ENCODE measurements at places on chromosomes 12 and 14.

DNA sequence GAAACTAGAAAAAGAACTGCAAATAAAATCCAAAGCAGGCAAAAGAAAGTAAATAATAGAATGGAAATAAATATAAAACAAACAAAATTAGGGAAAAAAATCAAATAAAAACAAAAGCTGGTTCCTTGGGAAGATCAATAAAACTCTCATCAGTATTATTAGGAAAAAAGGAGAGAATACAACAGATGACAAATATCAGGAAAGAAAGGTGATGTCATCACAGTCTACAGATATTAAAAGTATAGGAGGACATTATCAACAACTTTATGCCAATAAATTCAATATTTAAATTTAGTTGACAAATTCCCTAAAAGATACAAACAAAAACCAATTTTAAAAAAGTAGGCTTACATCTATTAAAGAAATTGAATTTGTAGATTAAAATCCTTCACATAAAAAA, 107.4 kb upstream of the FOXN3 start:
- H3K36me3 ChIP-seq: no peaks in the 10 kb centered on the region
- no peak overlapping the region for H3K27ac ChIP-seq
- H3K4me3 ChIP-seq: no peak overlapping the region
- DNase-seq: no peak
- H3K4me1 ChIP-seq: no peaks in the 10 kb centered on the region
- H3K27me3 ChIP-seq: no peaks in the 10 kb centered on the region

DNA sequence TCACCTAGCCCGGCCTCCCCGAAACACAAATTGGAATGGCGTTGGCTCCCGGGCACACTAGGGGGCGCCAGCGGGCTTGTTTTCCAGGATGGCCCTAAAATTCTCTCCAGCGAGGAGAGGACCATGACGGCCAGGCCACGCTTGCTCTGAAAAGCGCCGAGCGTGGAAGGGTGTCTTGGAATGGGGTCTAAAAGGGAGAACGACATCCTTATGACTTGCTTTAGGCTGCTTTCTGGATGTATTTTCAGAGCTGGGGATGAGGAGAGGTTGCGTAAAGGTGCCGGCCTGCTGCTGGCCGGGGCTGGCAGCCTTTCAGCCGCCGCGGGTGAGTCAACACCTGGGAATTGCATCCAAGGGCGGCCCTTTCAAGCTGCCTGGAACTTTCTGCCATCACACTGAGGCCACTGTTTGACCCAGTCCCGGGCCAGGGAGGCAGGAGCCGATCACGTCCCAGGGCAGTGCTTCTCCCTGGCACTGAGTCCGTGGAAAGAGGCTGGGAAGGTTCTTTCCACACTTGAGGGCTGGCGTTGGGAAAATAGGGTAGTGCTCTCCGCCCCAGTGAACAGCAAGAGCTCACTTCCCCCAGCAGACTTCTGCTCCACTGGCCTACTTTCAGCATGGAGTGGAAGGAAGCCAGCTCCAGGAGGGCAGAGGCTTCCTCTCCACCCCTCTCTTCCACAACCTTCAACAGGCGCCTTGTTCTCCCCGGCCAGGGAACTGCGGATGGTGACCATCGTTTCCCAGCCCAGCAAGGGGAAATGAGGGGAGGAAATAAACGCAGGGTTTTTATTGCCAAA, 216.2 kb downstream of the TTC8 start:
- peak; percentile 42 for DNase-seq
- peaks cover 3% of the 10 kb centered on the region for H3K27me3 ChIP-seq
- H3K36me3 ChIP-seq: no peaks in the 10 kb centered on the region
- H3K27ac ChIP-seq: no peak overlapping the region

DNA sequence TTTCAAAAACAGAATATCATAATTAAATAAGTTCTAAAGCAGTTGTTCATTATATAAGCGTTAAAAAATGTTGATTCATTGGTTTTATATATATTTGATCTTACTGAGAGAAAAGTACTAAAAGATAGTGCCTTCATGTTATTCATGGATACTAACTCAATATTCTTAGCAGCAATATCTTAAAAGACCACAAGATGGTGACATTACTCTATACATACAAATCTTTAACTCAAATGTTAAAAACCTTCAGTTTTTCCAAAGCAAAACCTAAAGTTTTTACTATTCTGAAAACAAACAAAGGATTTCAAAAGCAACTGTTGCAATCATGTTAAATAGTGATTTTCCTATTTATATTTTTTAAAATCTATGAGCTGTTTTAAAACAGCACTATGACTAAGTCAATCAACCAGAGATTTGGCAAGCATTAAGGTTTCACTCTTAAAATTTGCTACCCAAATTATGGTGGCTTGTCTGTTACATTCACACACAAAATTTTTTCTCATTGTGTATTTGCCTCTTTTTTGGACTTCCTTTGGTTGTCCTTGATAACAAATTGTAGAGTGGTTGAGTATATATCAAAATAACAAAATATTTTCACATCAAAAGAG, 50.1 kb upstream of the RERGL start:
- H3K4me1 ChIP-seq: peaks cover 13% of the 10 kb centered on the region
- H3K27ac ChIP-seq: no peak overlapping the region
- no peaks in the 10 kb centered on the region for H3K27me3 ChIP-seq
- DNase-seq: peak; percentile 8

GRCh38 chr12:47841910-47842309, 22.2 kb upstream of the HDAC7 start:
- peaks cover 32% of the 10 kb centered on the region for H3K36me3 ChIP-seq
- H3K4me1 ChIP-seq: no peaks in the 10 kb centered on the region
- H3K27me3 ChIP-seq: no peaks in the 10 kb centered on the region
- no peak for DNase-seq
- H3K27ac ChIP-seq: no peak overlapping the region

GRCh38 chr12:107437954-107438353, 247.6 kb upstream of the PWP1 start:
- H3K36me3 ChIP-seq: no peaks in the 10 kb centered on the region
- H3K4me3 ChIP-seq: no peak overlapping the region
- no peak for DNase-seq
- no peaks in the 10 kb centered on the region for H3K27me3 ChIP-seq

- no peaks in the 10 kb centered on the region for H3K27me3 ChIP-seq
- no peak overlapping the region for H3K4me3 ChIP-seq
- no peaks in the 10 kb centered on the region for H3K36me3 ChIP-seq
- no peak for DNase-seq
Observed at GRCh38 chr14:87879389-87879788, 113.6 kb downstream of the GALC start.

DNA sequence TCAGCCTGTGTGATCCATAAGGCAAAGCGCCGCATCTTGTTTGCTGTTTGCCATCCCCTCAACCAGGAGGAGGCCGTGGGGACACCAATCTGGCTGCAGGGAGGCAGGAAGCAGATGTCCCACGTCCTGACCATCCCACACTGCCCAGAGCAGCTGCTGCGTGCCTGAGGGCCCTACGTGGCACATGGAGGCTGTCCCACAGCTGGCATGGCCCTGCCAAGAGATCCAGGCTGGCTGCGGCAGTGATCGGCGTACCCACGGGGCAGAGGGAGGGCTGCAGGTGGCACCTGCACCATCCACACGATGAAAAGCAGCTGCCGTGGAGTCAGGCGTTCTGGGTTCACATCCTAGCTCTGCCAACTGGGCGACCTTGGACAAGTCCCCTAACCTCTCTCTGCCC, 42.0 kb downstream of the NCOR2 start:
- peaks cover 11% of the 10 kb centered on the region for H3K36me3 ChIP-seq
- no peak overlapping the region for H3K4me3 ChIP-seq
- H3K27me3 ChIP-seq: no peaks in the 10 kb centered on the region
- no peak for DNase-seq
- no peak overlapping the region for H3K27ac ChIP-seq

GRCh38 chr12:80058586-80058985, 40.8 kb upstream of the OTOGL start:
- no peak for DNase-seq
- H3K4me3 ChIP-seq: no peak overlapping the region
- H3K27ac ChIP-seq: no peak overlapping the region
- no peaks in the 10 kb centered on the region for H3K4me1 ChIP-seq
- H3K36me3 ChIP-seq: no peaks in the 10 kb centered on the region
